ENCODE measurements at places on chromosomes 12 and 14.
A peak's percentile ranks its signal among the peaks of the same experiment; 100 is the strongest.

DNA sequence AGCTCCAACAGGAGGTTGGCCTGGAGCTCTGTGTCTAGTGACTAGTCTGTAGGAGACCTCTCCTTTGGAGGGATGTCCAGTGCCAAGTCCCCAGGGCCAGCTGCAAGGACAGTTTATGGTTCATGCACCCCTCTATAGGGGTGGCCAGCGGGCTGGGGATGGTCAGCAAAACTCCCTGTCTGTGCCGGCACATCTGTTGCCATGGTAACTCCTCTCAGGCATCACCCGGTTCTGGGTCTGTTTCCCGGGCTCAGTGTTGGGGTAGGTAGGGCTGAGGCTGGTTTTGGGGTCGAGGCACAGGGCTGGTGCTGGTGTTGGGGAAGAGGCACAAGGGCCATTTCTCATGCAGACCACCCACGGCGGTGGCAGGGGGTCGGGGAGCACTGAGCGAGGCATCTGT, 196.8 kb downstream of the RBM19 start:
- DNase-seq, result no peak

GRCh38 chr12:52419656-52420055, 13.5 kb upstream of the KRT82 start:
- DNase-seq, result no peak

- no peak for DNase-seq
These were observed 37.2 kb downstream of the PRKAB1 start for GRCh38 chr12:119705182-119705581.

- no peak for DNase-seq
These were observed at the start of gene MFAP5 for GRCh38 chr12:8662593-8662992. Gene MFAP5, minus strand, starts transcription at chr12:8662826. Its CDS starts 722 bp downstream, at chr12:8662104.

GRCh38 chr12:122148657-122149056, 25.4 kb downstream of the IL31 start:
- DNase-seq, result no peak

- DNase-seq, result no peak
These were observed 3.5 kb downstream of the RDH12 start for GRCh38 chr14:67705211-67705610.

GRCh38 chr14:26330982-26331381, 266.9 kb downstream of the NOVA1 start:
- DNase-seq, result no peak

DNA sequence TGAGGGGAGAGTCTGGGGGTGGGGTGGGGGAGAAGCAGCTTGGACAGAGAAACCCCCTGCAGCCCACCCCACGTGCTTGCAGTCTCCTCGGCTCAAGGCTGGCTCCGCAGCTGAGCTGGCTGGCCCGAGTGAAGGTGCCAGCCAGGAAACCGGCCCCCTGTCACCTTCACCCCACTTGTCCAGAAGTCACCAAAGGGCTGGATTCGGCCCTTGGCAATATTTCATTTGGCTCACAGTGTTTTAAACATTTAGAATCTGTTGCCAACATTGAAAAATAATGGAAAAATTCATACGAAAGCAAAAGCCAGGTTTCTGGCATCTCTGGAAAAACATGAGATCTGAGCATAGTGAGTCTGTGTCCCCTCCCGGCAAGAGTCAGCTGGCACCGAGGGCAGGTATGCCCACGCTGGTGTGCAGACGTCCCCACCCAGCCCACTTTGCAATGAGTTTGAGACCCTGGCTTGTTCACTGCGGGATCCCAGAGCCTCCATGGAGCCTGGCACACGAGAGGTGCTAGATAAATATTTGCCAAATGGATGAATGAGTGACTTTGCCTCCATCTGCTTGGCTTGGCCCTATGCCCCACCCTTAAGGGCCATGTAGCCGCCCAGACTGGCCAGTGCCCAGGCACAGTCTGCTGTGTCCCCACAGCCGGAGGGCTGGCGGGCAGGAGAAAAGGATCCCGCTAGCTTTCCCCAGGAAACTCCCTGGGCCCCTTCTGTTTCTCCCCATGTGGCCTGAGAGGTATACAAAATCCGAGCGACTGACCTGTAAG, 18.2 kb downstream of the MSI1 start:
- DNase-seq, result no peak

- DNase-seq, result no peak
These were observed 501.6 kb downstream of the VRK1 start for GRCh38 chr14:97298736-97299135.

DNA sequence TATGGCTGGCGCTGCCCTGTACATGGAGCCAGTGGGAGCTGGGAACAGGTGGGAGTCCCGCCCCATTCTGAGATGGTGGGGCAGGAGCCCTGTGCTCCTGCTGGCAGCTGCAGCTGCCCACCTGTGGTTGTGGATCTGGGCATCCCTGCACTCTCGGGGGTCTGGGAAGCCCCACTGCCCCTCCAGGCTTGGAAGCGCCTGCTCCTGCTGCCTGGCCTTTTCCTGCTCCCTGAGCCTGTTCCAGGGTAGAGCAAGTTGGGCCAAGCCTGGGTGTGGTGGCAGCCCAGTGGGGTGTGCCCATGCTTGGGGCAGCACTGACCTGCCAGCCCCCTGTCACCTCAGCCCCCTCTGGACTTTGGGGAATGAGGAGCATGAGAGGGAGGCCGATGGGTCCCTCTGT, 104.0 kb downstream of the MNAT1 start:
- DNase-seq, result no peak

- DNase-seq, result peak; percentile 90
These were observed 460 bp upstream of the SYNE2 start for GRCh38 chr14:63852271-63852816.

GRCh38 chr12:49236423-49236822, 28.5 kb upstream of the TUBA1C start:
- DNase-seq, result no peak

DNA sequence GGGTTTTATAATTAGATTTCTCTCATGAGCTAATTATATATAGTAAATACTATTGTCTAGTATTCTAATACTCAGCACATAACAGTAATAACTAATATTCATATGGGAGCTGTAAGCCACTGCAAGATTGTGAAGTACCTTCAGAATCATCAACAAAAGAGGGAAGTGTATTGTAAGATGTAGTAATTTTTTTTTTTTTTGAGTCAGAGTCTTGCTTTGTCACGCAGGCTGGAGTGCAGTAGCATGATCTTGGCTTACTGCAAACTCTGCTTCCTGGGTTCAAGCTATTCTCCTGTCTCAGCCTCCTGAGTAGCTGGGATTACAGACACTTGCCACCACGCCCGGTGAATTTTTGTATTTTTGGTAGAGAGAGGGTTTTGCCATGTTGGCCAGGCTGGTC, 3.1 kb downstream of the GPR33 start:
- no peak for DNase-seq

GRCh38 chr14:75985618-75986438, at the start of gene IFT43:
Gene IFT43, plus strand, starts transcription at chr14:75985763. Its CDS starts 24 bp downstream, at chr14:75985787.
- DNase-seq, result peak; percentile 30

DNA sequence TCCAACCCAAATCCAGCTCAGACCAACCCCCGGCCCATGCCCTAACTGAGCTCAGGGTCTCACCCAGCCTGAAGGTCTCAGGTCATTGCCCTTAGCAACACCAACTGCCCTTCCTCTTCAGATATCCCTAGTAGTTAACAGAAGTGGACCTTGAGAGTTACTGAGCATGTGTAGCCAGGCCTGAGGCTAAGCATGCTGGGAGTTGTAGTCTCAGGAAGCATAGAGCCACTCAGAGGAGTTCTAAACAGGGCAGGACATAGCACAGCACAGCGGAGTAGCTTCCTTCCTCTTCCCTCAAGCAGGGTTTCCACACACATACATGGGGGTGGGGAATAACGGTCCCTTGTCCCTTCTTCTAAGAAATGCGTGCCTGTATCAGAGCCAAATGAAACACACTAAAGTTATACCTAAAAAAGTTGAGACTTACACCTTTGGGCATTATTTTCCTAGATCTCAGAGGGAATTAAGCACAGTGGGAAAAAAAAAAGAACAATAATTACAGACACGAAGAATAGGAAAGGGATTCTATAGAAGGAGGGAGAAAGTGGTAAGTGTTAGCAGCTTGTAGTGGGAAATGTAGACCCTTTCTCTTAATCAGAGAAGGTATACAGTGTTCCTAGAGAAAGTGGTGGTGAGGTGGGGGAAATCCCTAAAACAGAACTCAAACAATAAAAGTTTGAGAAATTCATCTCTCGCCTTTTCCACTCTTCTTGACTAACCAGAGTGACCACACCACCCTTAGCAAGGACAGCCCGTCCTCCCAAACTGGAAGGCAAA, 4.4 kb downstream of the KMT2D start:
- no peak for DNase-seq

GRCh38 chr12:104567832-104568486, 111.2 kb downstream of the CHST11 start:
- DNase-seq, result no peak

- DNase-seq, result peak; percentile 10
These were observed 11.2 kb upstream of the FKBP11 start for GRCh38 chr12:48936379-48936979.

Data from NCI-H187 (cell line).